ENCODE measurements at places on chromosomes 1 and 21. TPM values are rescaled to one million over a fixed set of nuclear protein-coding genes. Genes with fewer than 3 reads are reported as not detected.

The ERVH48-1 gene
- polyA plus RNA-seq = 1.3 TPM

The ELOA gene
- polyA plus RNA-seq = 38.1 TPM

The MRPL37 gene
- 81.9 TPM for polyA plus RNA-seq

The PRKCZ gene
- polyA plus RNA-seq = 29.7 TPM

The FMN2 gene
- polyA plus RNA-seq = 6.9 TPM

The TSHB gene
- 0.40 TPM for polyA plus RNA-seq

The CYP4A22 gene
- 8.2 TPM for polyA plus RNA-seq

The TCHH gene
- polyA plus RNA-seq = 0.05 TPM

The SH2D1B gene
- 0.13 TPM for polyA plus RNA-seq

The NR0B2 gene
- 1.00 TPM for polyA plus RNA-seq

The BRDT gene
- polyA plus RNA-seq = not detected

The LEMD1 gene
- polyA plus RNA-seq = 3.9 TPM

The C1QB gene
- polyA plus RNA-seq = 5.3 TPM

The EFNA3 gene
- 6.1 TPM for polyA plus RNA-seq

The MATN1 gene
- polyA plus RNA-seq = 0.23 TPM

The SLC1A7 gene
- polyA plus RNA-seq = 0.05 TPM

The SERPINC1 gene
- polyA plus RNA-seq = 0.28 TPM

The PKNOX1 gene
- 31.6 TPM for polyA plus RNA-seq

The SEC16B gene
- polyA plus RNA-seq = 4.1 TPM

The PRMT2 gene
- 119 TPM for polyA plus RNA-seq

The IFNAR2 gene
- polyA plus RNA-seq = 24.8 TPM

The FAM151A gene
- polyA plus RNA-seq = 32.2 TPM

The MAP1LC3C gene
- 1.2 TPM for polyA plus RNA-seq

The CFHR5 gene
- polyA plus RNA-seq = not detected

The DMRTA2 gene
- polyA plus RNA-seq = not detected

The SOX13 gene
- 49.9 TPM for polyA plus RNA-seq

The MARK1 gene
- 10.6 TPM for polyA plus RNA-seq
